Smooth muscle cell of the umbilical artery (primary cell): ENCODE measurements at places on chromosomes 16 and 17. TPM values are rescaled to one million over a fixed set of nuclear protein-coding genes. Genes with fewer than 3 reads are reported as not detected.

Gene HOXB6
- total RNA-seq = 4.8 and 5.3 TPM in 2 replicates

Gene CBX2
- 0.89 and 3.8 TPM in 2 replicates for total RNA-seq

Gene DRC7
- total RNA-seq = 0.42 TPM in 1 of 2 replicates, not detected in the other

Gene TP53TG3B
- not detected in 2 replicates for total RNA-seq

Gene SLC9A5
- total RNA-seq = 1.5 and 2.4 TPM in 2 replicates

Gene SSTR5
- not detected in 2 replicates for total RNA-seq

Gene ACSM5
- total RNA-seq = not detected in 2 replicates

Gene TBC1D28
- total RNA-seq = not detected in 2 replicates

Gene VTN
- total RNA-seq = 3.4 and 51.4 TPM in 2 replicates

Gene TPSD1
- total RNA-seq = not detected in 2 replicates

Gene FOXF1
- total RNA-seq = 4.8 and 6.4 TPM in 2 replicates

Gene SLC16A5
- total RNA-seq = 7.4 and 12.3 TPM in 2 replicates

Gene TMC8
- total RNA-seq = not detected in 2 replicates

Gene SYNGR3
- total RNA-seq = 3.6 and 7.3 TPM in 2 replicates

Gene PRSS22
- not detected in 2 replicates for total RNA-seq
